Mesothelial cell of epicardium (in vitro differentiated cells): ENCODE measurements at places on chromosomes 13 and 19. TPM values are rescaled to one million over a fixed set of nuclear protein-coding genes. Genes with fewer than 3 reads are reported as not detected.

ZNF587B gene
- 28.2 to 32.0 TPM (median 29.8 TPM) in 3 replicates for total RNA-seq

GPR12 gene
- not detected in 3 replicates for total RNA-seq

ZBTB32 gene
- total RNA-seq, result not detected in 3 replicates

FGF22 gene
- 0.25 to 0.38 TPM in 2 of 3 replicates, not detected in the other for total RNA-seq

CYP2F1 gene
- total RNA-seq, result not detected in 3 replicates

GNG7 gene
- 8.2 to 8.8 TPM (median 8.5 TPM) in 3 replicates for total RNA-seq

APOC1 gene
- 18.6 to 20.0 TPM (median 18.6 TPM) in 3 replicates for total RNA-seq

EDDM13 gene
- not detected in 3 replicates for total RNA-seq

ZSCAN4 gene
- total RNA-seq, result not detected in 3 replicates

GRWD1 gene
- 34.0 to 36.5 TPM (median 36.2 TPM) in 3 replicates for total RNA-seq

SHISA7 gene
- 0.04 TPM in 1 of 3 replicates, not detected in the others for total RNA-seq

GDF15 gene
- 3.2 to 4.7 TPM (median 3.9 TPM) in 3 replicates for total RNA-seq

APOC4 gene
- total RNA-seq, result not detected in 3 replicates

CEACAM20 gene
- total RNA-seq, result not detected in 3 replicates

FBL gene
- 273 to 278 TPM (median 274 TPM) in 3 replicates for total RNA-seq

KLK15 gene
- not detected in 3 replicates for total RNA-seq

IGSF23 gene
- total RNA-seq, result not detected in 3 replicates

MICOS13 gene
- total RNA-seq, result 30.0 to 32.3 TPM (median 30.7 TPM) in 3 replicates

NALCN gene
- total RNA-seq, result 2.1 to 2.5 TPM (median 2.2 TPM) in 3 replicates

TEX26 gene
- total RNA-seq, result not detected in 3 replicates

MRPL4 gene
- total RNA-seq, result 54.1 to 57.4 TPM (median 54.4 TPM) in 3 replicates
